ENCODE measurements at places on chromosomes 2 and 18.

DNA sequence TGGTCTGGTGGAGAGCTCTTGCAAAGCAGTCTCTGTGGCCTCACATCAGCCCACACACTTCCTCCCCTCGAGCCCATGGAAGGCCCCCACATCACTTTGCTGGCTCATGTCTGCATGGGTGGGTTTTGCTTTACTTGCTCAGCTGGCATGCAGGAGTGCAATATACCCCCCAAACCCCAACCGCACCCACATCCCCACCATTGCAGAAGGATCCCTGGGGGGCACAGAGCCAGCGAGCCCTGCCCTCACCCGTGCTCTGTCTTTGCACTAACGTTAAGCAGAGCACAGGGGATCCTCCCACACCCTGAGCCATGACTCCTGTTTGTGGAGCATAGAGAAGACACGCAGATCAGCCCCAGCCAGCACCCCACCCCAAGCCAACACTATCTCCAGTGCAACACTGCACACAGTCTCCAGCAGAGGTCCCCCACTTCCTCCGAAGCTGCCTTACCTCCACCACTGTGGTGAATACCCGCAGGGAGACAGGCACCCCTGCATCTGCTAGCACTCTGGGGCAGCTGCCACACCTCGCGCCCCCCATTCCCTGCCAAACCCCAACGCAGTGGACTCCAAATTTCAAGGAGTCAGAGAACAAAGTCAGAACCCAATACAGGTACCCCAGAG is 177.8 kb upstream of the RGPD4 start:
- no peak for DNase-seq

GRCh38 chr2:164044622-164045021 is 308.8 kb upstream of the FIGN start:
- DNase-seq = no peak

- DNase-seq = no peak
Observed at GRCh38 chr18:11957636-11958035, 23.7 kb upstream of the IMPA2 start.

DNA sequence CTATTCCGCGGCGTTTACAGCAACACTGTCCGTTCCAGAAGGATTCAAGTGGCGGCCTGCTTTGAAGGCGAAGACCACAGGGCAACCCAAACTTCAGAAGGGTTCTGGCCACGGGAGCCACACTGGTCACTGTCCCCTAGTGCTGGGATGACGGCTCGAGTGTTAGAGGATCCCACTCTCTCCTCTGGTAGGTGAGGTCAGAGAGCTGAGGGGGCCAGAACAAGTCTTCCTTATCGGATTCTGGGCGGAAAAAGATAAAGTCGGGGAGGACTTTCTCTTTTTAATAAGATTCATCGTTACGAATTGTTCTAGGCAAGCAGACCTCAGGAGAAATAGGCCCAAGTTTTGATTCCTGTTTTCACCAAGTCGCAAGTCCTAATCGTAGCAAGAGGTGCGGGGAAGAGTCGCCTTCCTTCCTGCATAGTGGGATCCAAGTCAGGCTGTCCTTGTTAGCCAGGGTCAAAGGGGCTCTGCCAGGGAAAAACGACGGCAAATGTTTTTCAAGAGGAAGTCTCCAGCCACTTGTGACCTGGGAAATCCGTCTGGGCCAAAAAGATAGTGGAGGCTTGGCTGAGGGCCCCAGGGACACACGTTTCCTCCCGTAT is 864 bp upstream of the MYL12A start:
- DNase-seq = no peak

- DNase-seq = no peak
Observed at GRCh38 chr2:144654523-144654922, 134.6 kb upstream of the ZEB2 start.

Measured in activated gamma-delta T cell treated with anti-CD3 and anti-CD28 coated beads, Interleukin-2, amount 50 U/mL, for 16 hours (primary cell).